ENCODE measurements at places on chromosomes 3 and 15.
A peak's percentile ranks its signal among the peaks of the same experiment; 100 is the strongest.

GRCh38 chr15:31476236-31476810, 149.7 kb downstream of the KLF13 start:
- no peak for DNase-seq

- DNase-seq, result no peak
These were observed 3.9 kb downstream of the GP5 start for GRCh38 chr3:194395212-194395611.

DNA sequence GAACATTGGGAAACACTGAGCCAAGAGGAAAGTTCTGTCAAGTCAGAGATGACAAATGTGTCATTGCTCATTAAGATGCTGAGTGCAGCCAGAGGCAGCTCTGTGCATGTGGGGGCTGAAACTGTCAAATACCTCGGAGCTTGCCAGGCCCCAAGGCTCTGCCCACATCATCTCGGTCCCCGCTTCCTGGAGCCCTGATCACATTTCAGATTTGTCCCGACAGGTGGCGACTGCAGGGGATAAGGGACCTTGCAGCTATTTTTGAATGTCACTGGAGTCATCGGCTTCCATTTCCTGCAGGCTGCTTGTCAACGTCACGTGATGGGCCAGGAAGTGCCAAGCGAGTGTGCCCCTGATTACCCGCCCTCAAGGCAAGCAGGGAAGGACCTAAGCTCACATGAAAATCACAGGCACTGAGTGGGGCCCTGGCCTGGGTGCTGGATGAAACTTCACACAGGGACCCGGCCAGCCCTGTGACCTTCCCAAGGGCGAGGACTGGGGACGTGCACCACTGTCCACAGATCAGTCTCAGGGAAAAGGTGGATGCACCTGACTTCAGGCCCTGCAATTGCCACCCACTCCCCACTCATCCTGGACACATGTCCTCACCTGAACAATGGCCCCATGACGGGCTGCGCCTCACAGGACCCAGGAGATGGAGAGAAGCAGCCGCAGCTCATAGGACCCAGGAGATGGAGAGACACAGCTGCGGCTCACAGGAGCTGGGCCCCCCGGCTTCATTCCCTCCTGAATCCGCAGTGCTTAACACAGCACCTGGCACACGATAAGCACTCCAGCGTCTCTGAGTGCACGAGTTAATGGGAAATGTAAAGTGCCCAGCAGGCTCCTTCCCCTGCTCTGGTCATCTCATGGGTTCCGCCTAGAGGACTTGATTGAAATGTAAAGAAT, 73.4 kb downstream of the NUP210 start:
- DNase-seq, result peak; percentile 88

GRCh38 chr3:100641471-100642032, 32.2 kb downstream of the ADGRG7 start:
- no peak for DNase-seq

DNA sequence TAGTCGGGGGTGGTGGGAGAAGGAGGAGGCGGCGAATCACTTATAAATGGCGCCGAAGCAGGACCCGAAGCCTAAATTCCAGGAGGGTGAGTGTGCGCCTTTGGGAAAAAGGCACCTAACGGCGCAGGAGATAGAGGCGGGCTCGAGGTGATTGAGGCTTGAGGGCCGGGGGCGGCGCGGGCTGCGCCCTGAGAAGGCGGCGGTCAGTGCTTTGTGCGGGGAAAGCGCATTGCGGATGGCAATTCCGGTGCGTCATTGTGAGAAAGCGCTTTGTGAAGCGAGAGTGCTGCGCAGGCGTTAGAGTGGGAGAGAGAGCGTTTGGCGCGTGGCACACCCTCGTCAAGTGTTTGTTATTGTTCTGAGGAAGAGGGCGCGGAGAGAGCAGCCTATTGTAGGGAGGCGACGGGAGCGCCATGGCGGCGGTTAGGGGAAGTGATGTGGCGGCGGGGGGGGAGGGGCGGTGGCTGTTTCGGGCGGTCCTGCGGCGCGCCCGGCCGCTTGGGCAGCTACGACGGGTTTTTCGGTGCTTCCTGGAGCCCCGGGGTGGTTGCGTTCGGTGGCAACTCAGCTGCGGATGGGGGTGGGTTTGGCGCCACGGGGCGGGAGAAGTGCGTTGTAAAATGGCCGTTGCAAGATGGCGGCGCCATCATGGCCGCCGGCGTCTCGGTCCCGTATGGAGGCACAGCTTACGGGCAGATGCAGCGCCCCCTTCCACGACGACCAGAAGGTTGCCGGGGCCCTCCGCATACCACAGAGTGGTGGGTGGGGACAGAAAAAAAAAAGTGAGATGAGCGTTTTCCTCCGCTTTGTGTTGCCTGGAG, 492 bp downstream of the MORF4L1 start:
- peak; percentile 96 for DNase-seq

DNA sequence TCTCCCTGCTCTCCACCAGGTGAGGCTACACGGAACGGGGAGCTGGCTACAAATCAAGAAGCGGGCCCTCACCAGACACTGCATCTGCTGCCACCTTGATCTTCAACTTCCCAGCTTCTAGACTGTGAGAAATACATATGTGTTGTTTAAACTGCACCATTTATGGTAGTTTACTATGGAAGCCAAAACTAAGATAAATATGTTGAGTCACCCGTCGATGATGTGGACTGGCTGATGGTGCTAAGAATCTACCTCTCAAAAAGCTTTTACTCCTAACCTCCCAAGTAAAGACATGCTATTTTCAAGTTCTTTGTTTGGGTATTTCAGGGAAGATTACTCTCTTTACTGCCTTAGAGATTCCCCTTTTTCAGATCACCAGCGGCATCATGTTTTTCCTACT, 110.9 kb downstream of the VGLL3 start:
- no peak for DNase-seq

- DNase-seq, result no peak
These were observed 135.1 kb upstream of the ICE2 start for GRCh38 chr15:60614028-60614427.

- no peak for DNase-seq
These were observed 185.2 kb upstream of the RGMA start for GRCh38 chr15:93274257-93274656.

DNA sequence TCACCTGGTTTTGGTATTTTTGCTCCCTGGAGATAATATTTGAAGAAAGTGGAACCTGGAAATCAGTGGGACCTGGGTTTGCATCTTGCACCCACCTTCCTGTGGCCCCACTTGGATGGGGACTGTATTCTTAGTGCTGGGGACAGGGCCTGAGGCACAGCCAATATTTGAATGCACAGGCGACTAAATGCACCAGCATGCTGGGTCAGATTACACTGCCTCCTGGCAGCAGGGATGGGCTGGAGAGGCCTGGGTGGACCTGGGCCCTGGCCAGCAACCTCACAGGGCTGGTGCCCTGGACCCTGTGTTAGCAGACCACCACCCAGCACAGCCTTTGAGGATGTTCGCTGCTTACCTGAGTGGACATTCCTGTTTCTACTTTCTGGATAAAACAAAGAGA, 10.5 kb downstream of the ITIH4 start:
- no peak for DNase-seq

DNA sequence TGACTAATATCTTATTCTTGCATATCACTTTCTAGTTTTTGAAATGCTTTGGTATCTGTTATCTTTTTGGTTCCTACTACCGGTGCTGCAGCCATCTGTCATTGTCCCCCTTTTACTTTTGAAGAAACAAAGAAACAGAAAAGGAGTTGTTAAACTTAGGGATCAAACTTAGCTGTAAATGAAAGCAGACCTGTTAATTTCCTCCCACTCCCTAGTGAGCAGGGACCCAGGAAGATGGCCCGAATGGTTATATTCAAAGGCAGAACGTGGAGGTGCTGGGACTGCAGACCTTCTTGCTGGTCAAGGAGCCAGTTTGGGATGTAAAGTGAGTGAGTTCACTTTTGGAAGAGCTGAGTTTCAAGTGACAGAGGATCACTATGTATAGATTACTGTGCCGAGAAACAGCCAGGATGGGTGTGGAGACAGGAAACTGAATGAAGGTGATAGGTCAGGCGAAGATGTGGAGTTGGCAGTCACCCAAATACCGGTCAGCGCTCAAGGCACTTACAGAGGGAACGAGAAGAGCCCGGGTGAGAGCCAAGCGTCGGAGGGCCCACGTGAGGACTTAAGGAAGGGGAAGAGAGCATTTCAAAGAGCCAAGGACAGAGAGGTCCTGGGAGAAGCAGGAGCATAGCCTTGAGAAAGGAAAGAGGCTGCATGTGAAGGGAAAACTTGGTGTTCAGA, 20.1 kb downstream of the KBTBD8 start:
- no peak for DNase-seq

DNA sequence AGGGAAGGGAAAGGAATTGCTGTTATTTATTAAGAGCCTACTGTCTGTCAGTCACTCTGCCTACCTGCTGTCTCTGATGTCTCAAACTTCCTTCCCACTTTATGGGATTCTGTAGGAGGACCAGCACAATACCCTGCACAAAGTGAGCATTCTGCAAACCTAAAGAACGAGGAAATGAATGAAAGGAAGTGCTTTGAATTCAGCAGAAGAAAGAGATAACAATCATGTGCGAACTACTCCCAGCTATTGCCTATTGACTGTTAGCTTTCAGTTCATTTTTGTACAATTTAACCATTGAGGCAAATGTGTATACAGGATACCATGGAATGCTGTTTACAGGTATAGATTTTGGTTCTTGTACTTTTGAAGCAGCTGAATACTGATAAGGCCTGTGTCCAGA, 66.8 kb downstream of the CMSS1 start:
- no peak for DNase-seq

GRCh38 chr3:114709102-114709501, 415.3 kb downstream of the TIGIT start:
- DNase-seq, result no peak

GRCh38 chr15:68370768-68371151, 61.2 kb downstream of the ITGA11 start:
- DNase-seq, result peak; percentile 34

DNA sequence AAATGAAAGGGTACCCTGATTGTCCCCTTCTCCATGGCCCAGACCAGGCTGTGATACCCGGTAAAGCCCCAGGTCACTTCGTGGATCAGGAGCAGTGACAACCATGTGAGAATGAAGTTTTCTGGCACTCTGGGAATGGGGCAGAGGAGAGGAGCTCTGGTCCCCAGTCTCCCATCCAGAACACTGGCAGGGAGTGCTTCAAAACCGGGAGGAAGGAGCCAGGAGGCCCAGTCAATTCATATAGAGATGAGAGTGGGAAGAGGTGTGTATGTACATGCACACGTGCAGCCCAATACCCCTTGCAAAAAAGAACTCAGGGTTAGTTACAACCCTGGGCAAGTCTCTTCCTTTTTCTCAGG, 101.4 kb upstream of the TLE3 start:
- DNase-seq, result peak; percentile 39

DNA sequence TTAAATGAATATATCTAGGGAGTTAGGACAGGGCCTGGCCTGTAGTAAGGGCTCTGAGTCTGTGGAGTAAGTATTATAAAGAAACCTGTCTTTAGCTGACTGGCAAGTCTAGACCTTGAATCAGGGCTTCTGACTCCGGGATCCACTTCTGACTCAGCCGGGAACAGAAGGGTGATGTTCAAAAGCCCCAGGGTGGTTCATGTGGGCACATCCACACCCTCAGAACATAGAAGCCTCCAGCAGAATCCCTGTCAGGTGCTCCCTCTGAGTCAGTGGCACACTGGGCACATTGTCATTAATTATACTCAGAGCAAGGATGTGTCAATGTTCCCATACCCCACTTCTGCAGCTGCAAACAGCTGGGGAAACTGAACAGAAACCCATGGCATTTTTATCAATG, 26.7 kb upstream of the SNRK start:
- no peak for DNase-seq

DNA sequence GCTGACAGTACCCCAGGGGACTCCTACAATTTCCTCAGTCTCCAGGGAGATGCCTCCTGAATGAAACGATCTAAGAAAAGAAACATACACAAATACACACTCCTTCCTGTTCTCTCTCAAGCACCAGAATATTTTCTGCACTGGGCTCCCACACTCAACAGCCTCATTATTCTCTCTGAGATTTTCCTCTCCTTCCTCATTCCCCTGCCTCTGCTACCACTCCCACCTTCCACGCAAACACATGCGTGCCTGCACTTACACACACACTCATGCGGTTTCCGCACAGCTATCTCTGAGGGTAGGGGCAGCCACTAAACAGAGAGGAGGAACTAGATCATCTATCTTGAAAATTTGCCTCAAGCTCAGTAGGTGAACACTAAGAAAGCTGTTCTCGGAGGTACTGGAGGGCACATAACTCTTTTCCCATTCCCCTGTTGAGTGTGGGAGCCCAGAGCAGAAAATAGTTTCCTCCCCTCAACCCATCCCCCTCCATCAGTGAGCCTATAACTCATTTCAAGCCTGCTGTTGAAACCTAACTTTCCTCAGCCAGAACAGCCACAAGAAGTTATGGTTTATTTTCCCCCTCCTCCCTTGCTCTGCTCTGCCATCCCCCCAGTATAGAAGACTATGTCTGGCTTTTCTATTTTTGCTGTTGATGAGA, 30.5 kb upstream of the TIPARP start:
- DNase-seq, result no peak

GRCh38 chr3:89108291-89108550, 800 bp downstream of the EPHA3 start:
- DNase-seq, result no peak

- DNase-seq, result peak; percentile 43
These were observed 7.2 kb upstream of the ABTB1 start for GRCh38 chr3:127665586-127665985.

DNA sequence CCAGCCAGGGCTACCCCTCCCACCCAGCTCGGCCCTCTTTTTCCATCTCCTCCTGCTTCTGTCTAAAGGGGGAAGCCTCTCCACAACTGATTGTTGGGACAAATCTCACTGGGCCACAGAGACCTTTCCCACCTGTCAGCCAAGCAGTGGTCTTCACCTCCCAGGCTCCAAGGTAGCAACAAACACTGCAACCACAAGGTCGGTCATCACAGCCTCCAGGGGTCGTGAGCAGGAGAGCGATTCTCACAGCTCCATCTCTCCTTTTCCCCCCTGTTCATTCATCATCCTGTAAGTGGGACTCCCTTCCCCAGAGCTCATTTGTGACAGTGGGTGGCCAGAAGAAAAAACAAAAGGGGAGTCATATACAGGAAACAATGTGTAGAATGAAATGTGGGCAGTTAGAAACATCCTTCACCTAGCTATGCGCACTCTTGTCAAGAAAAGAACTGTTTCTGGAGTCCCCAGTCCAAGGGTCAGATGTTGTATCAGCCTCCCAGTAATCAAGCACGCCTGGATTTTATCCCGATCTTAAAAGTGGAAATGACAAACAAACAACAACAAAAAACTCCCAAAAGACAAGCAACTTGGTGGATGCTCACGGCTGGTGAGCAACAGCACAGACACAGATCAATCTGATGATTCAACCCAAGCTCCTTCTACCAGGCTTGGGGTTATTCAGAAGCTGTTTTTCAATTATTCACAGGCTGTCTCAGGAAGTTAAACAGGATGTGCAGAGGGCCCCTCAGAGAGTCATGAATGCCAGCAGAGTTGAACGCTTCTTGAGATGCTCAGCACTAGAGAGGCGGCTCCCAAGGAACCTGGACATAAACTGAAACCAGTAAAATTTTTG, 22.4 kb downstream of the LYZL4 start:
- DNase-seq, result peak; percentile 62

DNA sequence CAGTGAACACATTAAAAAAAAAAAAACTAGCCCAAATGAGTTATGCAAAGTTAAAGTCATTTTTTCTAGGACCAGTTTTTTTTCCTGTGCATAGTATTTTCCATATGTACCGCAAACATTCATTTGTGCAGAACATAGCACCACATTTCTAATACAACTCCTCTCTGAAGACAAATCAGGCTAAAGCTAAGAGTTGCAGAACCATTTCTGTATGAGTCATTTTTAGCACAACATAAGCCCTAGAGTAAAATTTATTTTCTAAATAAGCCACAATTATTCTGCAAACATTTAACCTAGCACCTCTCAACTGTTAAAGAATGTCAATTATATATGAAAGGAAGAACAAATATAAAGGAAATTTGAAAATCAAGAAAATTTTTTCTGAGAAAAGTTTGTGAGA, 375.8 kb downstream of the TIGIT start:
- DNase-seq, result no peak

GRCh38 chr15:39171944-39172368, 408.9 kb upstream of the THBS1 start:
- DNase-seq, result no peak
